ENCODE measurements at places on chromosomes 3 and 15. TPM values are rescaled to one million over a fixed set of nuclear protein-coding genes. Genes with fewer than 3 reads are reported as not detected.

DNA sequence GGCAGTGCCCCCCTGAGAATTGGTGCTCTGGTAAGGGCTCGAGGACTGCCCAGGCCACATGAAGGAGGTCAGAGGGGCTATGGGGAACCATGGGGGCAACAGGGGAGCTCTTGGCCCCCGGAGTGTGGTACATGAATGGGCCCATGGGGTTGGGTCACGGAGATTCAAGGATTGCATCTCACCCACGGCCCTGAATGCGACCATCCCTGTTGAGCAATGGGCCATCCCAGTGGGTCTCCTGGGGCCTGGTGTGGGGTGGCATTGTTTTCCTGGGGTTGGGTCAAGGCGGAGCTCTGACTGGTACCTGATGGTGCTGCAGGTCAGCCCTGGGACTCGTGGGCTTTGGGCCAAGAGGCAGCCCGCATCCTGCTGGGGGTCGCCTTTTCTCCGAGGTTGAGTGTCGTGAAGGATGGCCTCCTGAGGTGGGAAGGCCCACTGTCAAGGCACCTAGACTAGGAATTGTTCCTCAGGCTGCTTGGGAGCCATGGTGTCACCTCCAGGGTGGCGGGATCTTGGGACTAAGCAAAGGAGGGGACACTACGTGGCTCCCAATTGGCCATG lies 198.3 kb downstream of the UBE3A start:
- no peaks in the 10 kb centered on the region for H3K4me1 ChIP-seq
- no peak for DNase-seq
- H3K4me3 ChIP-seq = no peak overlapping the region
- no peaks in the 10 kb centered on the region for H3K27me3 ChIP-seq

The CHRNB4 gene
- not detected for polyA plus RNA-seq

DNA sequence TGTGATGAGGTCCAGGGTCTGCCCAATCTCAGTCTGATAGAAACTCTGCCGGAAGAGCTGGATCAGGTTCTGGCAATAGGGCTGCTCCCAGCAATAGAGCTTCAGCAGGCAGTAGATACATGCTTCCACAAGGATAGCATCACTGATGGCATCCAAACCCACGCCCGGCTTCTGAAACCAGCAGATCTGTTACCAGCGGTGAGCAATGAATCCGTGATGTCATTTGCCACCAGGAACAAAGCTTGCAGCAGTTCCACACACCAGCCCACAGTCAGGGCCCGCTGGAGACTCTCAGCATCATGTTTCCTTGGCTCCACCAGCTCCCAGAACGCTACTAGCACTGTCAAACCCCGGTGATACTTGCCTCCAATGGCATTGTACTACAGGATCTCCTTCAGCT lies 19.3 kb upstream of the TTBK2 start:
- no peak overlapping the region for H3K27ac ChIP-seq
- H3K4me1 ChIP-seq = no peaks in the 10 kb centered on the region
- no peaks in the 10 kb centered on the region for H3K27me3 ChIP-seq
- no peak overlapping the region for H3K4me3 ChIP-seq
- H3K36me3 ChIP-seq = no peaks in the 10 kb centered on the region

DNA sequence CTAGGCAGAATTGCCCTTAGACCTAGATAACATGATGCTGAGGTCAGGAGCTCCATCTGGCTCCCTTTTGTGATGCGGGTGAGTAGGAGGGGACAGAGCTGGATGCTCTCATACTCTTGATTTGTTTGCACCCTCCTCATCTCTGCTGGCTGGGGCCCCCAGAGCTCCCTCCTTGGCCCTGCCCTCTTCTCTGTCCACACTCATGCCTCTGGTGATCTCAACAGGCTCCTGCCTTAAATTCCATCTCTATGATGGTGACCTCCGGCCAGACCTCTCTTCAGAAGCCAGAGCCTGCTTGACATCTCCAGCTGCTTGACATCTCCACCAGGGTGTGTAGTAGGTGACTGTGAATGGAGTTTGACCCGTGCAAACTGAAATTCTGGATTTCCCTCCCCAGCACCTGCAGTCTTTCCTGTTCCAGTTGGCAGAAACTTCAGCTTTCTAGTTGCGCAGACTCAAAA lies 4.3 kb upstream of the FGD5 start:
- H3K36me3 ChIP-seq = no peaks in the 10 kb centered on the region
- peaks cover 7% of the 10 kb centered on the region for H3K27me3 ChIP-seq
- no peak overlapping the region for H3K27ac ChIP-seq

- H3K4me1 ChIP-seq = no peaks in the 10 kb centered on the region
- H3K27me3 ChIP-seq = no peaks in the 10 kb centered on the region
- H3K4me3 ChIP-seq = no peak overlapping the region
These were observed 14.1 kb downstream of the ITGA11 start for GRCh38 chr15:68417897-68418296.

DNA sequence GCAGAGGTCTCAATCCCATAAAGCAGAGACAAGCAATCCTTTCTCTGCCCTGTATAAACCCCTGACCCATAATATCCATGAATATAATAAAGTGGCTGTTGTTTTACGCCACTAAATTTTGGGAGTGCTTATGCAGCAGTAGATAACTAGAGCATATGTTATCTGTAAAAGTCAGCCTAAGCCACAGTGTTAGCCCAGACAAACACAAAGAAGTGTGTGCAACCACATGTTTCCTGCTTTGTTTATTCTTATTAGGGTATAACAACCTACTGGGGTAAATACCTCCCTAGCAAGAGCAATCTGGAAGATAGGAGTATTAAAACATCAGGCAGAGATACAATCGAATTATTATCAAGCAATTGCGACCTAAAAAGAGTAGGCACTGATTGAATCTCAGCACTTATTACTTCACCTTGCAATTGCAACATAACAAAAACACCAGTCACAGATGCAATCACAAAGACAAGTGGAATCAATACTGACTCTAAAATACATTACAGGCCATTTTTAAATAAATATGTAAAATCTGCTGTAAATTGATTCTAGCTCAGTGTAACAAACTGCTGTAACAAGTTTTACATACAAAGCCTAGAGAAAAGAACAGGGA lies 94.6 kb upstream of the UBE2E2 start:
- no peaks in the 10 kb centered on the region for H3K27me3 ChIP-seq
- H3K36me3 ChIP-seq = no peaks in the 10 kb centered on the region
- no peak for DNase-seq
- H3K4me3 ChIP-seq = no peak overlapping the region

The ASB14 gene
- not detected for polyA plus RNA-seq

DNA sequence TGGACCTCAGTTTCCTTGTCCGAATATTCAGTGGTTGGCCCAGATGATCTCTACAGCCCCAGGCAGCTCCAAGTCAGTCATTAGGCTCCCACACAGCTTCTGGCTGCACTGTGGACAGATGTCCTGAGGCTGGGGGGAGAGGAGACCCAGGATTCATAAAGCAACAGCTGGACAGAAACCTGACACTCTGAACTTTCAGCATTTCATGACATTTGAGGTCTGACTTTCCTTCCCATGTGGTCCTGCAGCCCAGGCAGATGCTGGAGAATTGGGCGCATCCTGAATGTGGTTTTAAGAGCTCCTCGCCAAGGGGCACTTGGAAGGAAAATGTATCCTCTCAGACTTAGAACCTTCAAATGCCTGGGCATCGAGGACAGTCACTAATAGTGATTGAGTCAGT lies 307.6 kb upstream of the LRRFIP2 start:
- no peak overlapping the region for H3K4me3 ChIP-seq
- H3K36me3 ChIP-seq = no peaks in the 10 kb centered on the region
- H3K4me1 ChIP-seq = no peaks in the 10 kb centered on the region
- no peak for DNase-seq
- no peak overlapping the region for H3K27ac ChIP-seq

DNA sequence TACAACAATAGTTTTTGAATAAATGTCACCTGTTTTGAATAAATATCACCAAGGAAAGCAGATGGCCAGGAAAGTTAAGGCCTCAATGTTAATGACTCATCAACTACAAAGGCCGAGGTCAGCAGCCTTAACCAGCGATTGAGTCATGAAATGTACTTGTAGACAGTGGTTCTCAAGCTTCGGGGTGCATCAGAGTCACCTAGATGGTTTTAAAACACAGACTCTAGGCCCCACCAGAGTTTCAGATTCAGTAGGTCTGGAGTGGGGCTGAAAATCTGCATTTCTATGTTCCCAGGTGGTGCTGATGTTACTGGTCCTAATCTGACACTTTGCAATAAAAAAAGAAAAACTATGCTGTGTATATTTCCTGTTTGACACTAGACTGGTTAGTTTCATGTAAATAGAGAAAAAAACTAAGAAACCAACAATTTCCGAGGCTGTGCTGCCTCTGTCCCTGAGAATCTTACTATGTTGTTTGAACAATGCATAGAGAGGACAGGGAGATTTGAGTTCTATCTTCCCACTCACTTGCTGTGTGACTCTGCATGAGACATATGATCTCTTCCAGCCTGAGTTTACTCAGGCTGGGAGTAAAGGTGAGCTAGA lies 9.8 kb downstream of the RAB27A start:
- no peak overlapping the region for H3K4me3 ChIP-seq
- H3K4me1 ChIP-seq = peaks cover 46% of the 10 kb centered on the region
- no peaks in the 10 kb centered on the region for H3K27me3 ChIP-seq
- H3K27ac ChIP-seq = no peak overlapping the region

The ADGRG7 gene
- not detected for polyA plus RNA-seq

DNA sequence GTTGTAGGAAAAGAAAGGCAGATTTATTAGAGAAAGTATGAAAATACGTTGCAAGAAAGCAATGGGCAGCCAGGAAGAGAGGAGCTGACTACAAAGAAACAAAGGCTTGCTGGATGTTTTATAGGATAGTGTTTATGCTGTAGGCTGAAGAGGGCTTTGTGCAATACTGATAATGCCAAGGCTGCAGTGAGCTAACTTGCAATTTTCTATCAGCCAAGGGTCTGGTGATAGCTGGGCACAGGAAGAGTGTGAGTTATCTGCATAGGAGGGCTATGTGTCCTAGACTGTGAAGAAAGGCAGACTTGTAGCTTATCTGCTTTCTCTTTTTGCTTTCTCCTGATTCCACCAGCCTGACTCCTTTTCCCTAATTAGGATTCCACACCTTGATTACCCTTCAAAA lies 51.3 kb upstream of the OSBPL11 start:
- H3K36me3 ChIP-seq = no peaks in the 10 kb centered on the region
- H3K27ac ChIP-seq = no peak overlapping the region
- no peaks in the 10 kb centered on the region for H3K27me3 ChIP-seq
- no peak for DNase-seq

DNA sequence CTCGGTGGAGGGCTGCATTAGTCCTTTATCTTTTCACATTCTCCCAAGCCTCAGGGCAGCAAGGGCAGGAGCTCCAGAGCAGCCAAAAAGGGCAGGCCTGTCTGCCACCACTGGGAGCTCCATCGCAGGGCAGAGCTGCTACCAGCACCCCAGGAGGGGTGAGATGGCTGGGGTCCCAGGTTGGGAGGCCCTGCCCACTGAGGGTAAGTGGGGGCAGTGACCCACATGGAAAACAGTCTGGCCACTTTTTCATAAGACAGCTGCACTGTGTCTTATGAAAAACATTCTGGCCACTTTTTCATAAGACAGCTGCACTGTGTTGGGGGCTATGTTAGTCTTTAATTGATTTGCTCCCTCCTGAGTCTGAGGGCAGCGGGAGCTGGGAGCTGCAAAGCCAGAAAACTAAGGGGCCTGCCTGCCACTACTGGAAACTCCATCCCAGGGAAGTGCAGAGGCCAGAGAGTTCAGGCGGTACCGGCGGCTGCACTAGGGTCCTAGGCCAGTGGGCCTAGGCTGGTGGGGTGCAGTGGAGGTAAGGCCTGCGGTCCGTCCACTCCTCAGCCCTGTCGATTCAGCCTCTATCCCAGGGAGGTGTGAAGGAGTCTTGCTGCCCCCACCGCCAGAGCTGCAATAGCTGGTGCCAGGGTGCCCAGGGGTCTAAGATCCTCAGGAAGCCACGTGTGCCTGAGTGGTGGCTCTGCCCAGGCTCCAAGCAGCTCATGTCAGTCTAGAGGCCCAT lies 45.4 kb downstream of the TMCO5A start:
- no peak for DNase-seq
- H3K27ac ChIP-seq = no peak overlapping the region
- H3K4me3 ChIP-seq = no peak overlapping the region
- no peaks in the 10 kb centered on the region for H3K27me3 ChIP-seq

DNA sequence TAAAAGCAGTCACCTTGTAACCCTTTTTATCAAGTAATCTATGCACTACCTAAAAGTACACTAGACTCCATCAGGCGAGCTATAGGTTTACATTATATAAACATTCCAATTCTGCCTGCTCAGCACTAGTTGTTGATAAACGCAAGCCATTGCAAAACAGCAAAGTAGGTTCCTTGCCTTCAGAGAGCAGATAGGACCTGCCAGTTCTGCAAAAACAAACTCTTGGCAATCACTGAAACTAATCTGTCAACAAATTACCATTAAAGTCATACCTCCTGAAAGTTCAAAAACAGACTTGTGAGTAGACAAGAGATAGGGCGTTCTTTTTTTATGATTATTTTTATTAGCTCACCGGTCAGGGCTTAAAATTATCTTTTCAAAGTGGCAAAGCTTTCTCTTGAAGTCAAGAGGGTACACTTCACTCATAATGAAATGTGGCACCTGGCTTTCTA lies 392.5 kb downstream of the FOXP1 start:
- H3K36me3 ChIP-seq = peaks cover 8% of the 10 kb centered on the region
- H3K4me1 ChIP-seq = no peaks in the 10 kb centered on the region
- DNase-seq = no peak
- no peak overlapping the region for H3K4me3 ChIP-seq
- no peak overlapping the region for H3K27ac ChIP-seq

GRCh38 chr3:195256639-195257453 lies 14.1 kb downstream of the XXYLT1 start:
- no peaks in the 10 kb centered on the region for H3K36me3 ChIP-seq
- peaks cover 23% of the 10 kb centered on the region for H3K4me1 ChIP-seq
- H3K27me3 ChIP-seq = no peaks in the 10 kb centered on the region
- no peak overlapping the region for H3K4me3 ChIP-seq
- DNase-seq = no peak
- no peak overlapping the region for H3K27ac ChIP-seq

GRCh38 chr3:48595526-48596121 lies 495 bp upstream of the COL7A1 start:
- H3K27me3 ChIP-seq = peaks cover 33% of the 10 kb centered on the region
- no peak for DNase-seq
- H3K4me1 ChIP-seq = peaks cover 4% of the 10 kb centered on the region
- H3K4me3 ChIP-seq = no peak overlapping the region
- no peak overlapping the region for H3K27ac ChIP-seq

GRCh38 chr3:143063018-143063417 lies 56.6 kb upstream of the CHST2 start:
- DNase-seq = no peak
- H3K27me3 ChIP-seq = no peaks in the 10 kb centered on the region
- H3K27ac ChIP-seq = no peak overlapping the region
- H3K36me3 ChIP-seq = peaks cover 1% of the 10 kb centered on the region

The PLCH1 gene
- not detected for polyA plus RNA-seq

DNA sequence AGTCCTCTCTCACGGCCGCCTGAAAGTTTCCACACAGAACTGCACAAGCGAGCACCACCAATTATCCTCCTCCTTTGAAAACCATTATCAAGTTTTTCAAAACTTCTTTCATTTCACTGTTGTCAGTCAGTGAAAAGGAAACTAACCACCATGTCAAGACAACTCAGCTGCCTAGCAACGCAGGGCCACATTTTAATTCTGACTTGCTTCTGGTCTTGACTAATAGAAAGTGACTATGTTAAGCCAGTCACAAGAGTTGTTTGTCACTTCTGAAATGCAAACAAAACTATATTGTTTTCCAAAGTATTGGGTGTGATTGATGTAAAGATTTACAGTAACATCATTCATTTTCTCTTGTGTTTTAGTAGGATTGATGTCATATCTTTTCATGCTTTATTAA lies 612.8 kb upstream of the AGTR1 start:
- H3K27ac ChIP-seq = no peak overlapping the region
- no peak overlapping the region for H3K4me3 ChIP-seq
- H3K4me1 ChIP-seq = no peaks in the 10 kb centered on the region
- no peaks in the 10 kb centered on the region for H3K27me3 ChIP-seq

GRCh38 chr3:190044142-190044541 lies 76.6 kb downstream of the P3H2 start:
- no peak overlapping the region for H3K27ac ChIP-seq
- H3K4me1 ChIP-seq = no peaks in the 10 kb centered on the region
- no peak for DNase-seq
- H3K27me3 ChIP-seq = no peaks in the 10 kb centered on the region
- no peaks in the 10 kb centered on the region for H3K36me3 ChIP-seq

The AMIGO3 gene
- 11.1 TPM for polyA plus RNA-seq

Data from B cell (primary cell).